Adipose tissue (tissue), 3 donors: ENCODE measurements at places on chromosomes 11 and 22. TPM values are rescaled to one million over a fixed set of nuclear protein-coding genes. Genes with fewer than 3 reads are reported as not detected.

Gene PRR33
- polyA plus RNA-seq: 0.11 TPM

Gene MS4A3
- not detected for polyA plus RNA-seq

Gene CDCA5
- 1.3 TPM for polyA plus RNA-seq

Gene PATE4
- not detected for polyA plus RNA-seq

Gene GPR83
- 0.56 TPM for polyA plus RNA-seq

Gene MCM5
- polyA plus RNA-seq: 8.7 TPM

Gene SEPTIN5
- polyA plus RNA-seq: 5.3 TPM

Gene SAA2
- polyA plus RNA-seq: 920 TPM

Gene NXPE4
- polyA plus RNA-seq: not detected

Gene IGLL5
- polyA plus RNA-seq: 1.6 TPM

Gene OR52I2
- polyA plus RNA-seq: not detected

Gene TRIOBP
- 28.1 TPM for polyA plus RNA-seq

Gene SGSM1
- 0.45 TPM for polyA plus RNA-seq

Gene JAML
- 14.6 TPM for polyA plus RNA-seq

Gene RFPL1
- polyA plus RNA-seq: not detected

Gene RTCB
- 34.4 TPM for polyA plus RNA-seq

Gene HTR3B
- not detected for polyA plus RNA-seq

Gene ARHGAP8
- 1.7 TPM for polyA plus RNA-seq

Gene RIMBP3B
- not detected for polyA plus RNA-seq

Gene MS4A7
- polyA plus RNA-seq: 18.8 TPM

Gene SYCE3
- not detected for polyA plus RNA-seq
